Cardiac septum (tissue), 1 donor: ENCODE measurements at places on chromosomes 4 and X. TPM values are rescaled to one million over a fixed set of nuclear protein-coding genes. Genes with fewer than 3 reads are reported as not detected.
A peak's percentile ranks its signal among the peaks of the same experiment; 100 is the strongest.

GRCh38 chr4:1604706-1605205 lies 79.4 kb downstream of the FAM53A start:
- DNase-seq: peak; percentile 70

DNA sequence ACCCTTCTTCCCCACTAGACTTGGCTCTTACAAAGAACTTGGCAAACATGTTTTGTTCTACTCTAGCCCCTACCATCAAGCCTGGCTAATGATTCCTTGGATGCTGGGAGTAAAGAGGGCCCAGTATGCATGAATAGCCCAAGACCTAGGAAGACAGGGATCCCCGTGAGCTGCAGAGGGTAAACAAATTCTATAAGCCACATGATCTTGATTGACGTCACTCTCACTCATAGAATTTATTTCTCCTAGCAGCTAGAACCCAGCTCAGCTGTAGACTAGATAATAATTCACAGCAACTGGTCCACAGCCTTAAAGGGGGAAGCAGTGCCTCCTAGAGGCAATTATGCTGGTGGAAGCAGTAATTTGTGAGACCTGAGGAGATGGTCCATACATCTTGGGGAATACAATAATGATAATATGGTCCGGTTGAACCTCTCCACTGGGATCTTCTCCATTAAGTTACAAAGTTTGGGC lies 16.1 kb upstream of the USO1 start:
- DNase-seq: no peak

- DNase-seq: peak; percentile 67
Measured at GRCh38 chrX:2261831-2262667, 238.7 kb downstream of the DHRSX start.

MGARP gene
- 0.81 TPM for total RNA-seq

DNA sequence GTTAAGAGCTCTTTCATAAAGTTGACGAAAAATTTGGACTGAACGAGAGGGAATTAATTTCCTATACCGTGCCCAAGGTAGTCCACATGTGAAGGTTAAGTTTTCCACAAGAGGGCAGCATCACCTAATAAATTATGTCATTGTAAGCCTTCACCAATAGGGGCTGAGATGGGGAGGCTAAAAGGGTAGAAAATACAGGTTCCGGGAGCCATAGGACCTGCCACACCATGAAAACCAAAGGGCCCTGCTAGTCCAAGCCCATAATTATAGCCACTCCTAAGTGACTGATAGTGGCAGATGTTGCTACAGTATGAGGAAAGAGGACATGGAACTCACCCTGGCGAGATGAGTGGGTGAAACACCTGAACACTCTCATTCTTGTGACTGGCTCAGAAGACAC lies 122.2 kb downstream of the SHROOM4 start:
- no peak for DNase-seq

CXCL1 gene
- total RNA-seq: 0.86 TPM

DNA sequence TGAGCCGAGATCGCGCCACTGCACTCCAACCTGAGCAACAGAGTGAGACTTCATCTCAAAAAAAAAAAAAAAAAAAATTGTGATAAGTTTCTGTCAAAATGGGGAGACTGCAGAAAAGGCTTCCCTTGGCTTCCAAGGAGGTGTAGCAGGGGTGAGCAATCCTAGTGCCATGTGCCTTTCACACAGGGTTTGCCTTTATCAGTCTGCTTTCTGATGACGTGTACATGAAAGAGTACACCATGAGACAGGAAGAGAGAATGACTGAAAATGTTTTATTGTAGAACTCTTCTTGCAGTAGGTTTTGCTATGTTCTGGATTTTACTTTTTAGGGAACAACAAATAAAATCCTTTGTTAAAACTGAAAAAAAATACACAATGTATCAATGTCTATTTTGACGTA lies 23.4 kb upstream of the ZFP42 start:
- no peak for DNase-seq

- no peak for DNase-seq
Measured at GRCh38 chr4:55549888-55550287, 3.2 kb upstream of the CLOCK start.

DNA sequence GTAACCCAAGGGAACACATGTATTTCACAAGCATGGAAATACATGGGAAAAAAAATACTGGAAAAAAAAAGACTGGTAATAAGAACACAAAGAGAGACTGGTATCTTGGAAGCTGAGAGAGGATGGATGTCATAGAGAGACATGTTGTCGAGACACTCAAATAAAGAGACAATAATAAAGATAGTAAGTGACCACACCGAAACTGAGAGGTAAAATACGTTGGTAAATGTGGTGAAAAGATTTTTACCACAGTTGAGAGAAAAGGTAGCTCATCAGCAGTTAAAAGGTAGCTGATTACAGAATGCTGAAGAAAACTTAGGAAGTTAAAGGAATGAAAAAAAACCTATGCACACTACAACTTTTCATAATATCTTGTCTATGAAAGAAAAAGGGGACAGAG lies 81.1 kb downstream of the ARAP2 start:
- no peak for DNase-seq

MSX1 gene
- 5.0 TPM for total RNA-seq

GRCh38 chr4:40933272-40934053 lies 183.7 kb downstream of the NSUN7 start:
- DNase-seq: no peak

DNA sequence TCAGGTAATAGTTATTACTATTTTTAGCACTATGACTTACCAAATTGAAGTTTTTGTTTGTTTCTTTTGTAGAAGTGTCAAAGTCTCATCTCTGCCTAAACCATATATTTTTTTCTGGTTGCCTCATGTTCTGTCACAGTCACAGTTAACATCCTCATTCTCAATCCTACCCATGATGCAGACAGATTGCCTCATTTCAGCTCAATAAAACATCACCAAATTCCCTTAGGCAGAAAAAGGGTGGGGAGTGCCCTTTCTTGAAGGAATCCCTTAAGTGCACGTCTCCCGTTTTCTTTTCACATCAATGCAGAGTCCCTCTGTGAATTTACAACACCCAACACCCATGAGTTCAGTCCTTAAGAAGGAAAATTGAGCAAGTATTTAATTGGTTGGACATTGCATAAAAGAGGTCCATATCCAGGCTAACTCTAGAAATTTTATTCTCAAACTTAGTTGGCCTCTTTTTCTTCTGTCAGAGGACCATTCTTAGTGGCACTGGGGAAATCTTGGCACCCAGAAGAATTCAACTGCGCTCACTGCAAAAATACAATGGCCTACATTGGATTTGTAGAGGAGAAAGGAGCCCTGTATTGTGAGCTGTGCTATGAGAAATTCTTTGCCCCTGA lies 103.7 kb upstream of the BMPR1B start:
- DNase-seq: no peak

- no peak for DNase-seq
Measured at GRCh38 chrX:267771-268261, 13.4 kb upstream of the PLCXD1 start.

DNA sequence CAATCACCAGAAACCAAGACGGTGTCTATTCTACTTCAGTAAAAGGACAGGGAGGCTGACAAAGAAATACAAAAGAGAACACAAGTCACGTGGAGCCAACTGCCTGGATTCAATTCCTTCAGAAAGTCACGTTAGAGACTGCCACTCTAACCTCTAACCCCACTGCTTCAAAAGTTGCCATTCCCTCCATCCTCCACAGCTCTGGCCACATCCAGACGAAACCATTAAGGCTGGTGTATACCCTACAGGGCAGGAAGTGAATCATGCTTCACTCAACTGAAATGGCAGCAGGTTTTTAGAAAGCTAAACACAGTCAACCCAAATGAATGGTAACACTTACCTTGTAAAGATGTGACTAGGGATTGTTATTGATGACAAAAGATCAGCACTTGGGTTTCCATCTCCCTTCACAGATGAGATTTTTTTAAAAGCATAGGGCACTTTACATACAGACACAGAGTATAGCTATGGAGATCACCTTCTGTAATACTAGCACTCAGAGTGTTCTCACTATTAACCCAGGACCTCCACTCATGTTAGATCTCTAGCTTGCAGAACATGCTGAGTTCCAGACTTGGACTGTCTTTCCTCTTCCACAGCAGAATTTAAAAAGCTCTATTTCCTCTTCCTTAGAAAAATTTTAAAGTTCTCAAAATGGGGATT lies 37.4 kb downstream of the MAML3 start:
- DNase-seq: no peak

UGT2B10 gene
- total RNA-seq: not detected

DNA sequence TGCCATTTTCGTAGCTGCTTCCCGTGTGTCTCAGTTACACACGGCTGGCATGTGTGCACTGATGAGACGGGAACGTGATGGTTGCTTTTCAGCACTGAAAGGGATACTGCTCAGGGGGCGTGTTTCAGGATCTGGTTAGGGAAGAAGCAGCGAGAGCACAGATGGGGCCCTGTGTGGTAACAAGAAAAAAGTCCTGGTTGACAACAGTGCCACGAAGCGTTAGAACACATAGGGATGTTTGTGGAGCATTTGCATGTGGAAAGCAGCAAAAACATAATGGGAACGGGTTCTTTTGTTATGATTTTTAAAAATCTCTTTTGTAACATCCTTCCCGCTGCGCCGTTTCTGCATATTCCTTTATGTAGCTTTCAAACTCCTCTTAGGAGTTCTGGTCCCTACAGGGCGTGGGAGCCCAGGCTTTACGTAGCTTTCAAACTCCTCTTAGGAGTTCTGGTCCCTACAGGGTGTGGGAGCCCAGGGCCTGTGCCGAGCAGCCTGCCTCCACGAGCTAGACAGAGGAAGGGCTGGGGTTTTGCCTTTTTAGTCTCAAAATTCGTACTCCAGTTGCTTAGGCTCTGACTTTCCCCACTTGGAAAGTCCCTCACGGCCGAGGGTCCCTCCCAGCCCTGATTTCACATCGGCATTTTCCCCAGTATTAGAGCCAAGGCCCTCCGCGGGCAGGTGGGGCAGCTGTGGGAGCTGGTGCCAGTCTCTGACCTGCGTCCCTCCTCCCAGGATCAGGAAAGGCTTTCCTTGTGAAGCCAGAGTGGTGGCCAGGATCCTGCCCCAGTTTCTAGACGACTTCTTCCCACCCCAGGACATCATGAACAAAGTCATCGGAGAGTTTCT lies 11.0 kb upstream of the MSANTD1 start:
- DNase-seq: no peak

DNA sequence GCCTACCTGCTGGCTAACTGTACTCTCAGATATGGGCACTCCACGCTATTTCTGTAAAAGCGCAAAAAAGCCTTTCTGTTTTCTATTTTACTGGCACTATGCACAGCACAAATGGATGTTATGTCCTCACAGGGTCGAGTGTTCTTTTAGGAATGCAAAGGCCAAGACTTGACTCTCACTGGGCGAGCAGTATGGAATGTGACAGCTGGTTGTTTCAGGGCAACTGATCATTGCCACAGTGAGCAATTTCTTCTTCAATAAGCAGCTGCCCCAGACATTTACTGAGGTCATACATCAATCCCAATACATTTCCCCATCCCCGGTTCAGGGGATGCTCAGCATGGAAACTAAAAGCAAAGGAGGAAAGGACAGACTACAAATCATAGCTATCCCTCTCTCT lies 58.2 kb downstream of the PDE5A start:
- no peak for DNase-seq

DNA sequence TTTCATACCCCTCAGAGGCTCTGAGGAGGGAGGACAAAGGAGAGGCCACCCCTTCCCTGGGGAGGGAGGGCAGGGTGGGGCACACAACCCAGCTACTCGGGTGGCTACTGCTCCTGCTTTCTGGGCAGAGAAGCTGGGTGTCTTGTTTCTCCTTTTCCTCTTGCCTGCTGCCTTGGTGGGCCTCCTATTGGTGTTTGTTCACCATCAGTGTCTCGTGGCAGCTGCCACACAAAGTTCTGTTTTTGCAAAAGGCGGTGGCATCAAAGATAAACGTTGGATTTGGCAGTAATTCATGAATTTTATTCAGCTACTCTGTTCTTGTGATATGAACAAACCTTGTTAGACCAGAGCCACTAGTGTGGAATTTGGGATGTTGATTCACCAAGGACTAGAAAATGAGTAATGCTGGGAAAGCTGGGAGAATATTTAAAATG lies 153.0 kb upstream of the SCML1 start:
- DNase-seq: no peak

GRCh38 chr4:14302021-14302420 lies 674.5 kb upstream of the BOD1L1 start:
- DNase-seq: no peak

GRCh38 chrX:16488959-16489358 lies 161.0 kb upstream of the S100G start:
- no peak for DNase-seq

DNA sequence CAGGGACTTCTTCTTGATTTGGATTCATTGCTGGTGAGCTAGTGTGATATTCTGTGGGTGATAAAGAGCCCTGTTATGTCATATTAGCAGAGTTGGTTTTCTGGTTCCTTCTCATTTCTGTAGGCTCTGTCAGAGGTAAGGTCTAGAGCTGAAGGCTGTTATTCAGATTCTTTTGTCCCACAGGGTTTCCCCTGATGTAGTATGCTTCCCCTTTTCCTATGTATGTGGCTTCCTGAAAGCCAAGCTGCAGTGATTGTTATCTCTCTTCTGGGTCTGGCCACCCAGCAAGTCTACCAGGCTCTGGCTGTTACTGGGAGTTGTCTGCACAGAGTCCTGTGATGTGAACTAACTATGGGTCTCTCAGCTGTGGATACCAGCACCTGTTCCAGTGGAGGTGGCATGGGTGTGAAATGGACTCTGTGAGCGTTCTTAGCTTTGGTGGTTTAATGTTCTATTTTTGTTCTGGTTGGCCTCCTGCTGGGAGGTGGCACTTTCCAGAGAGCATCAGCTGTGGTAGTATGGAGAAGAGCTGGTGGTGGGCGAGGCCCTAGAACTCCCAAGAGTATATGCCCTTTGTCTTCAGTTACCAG lies 373.7 kb downstream of the AR start:
- DNase-seq: no peak

OTC gene
- not detected for total RNA-seq

- no peak for DNase-seq
Measured at GRCh38 chr4:75698162-75698962, 25.2 kb upstream of the G3BP2 start.

C4orf54 gene
- 1.3 TPM for total RNA-seq

- no peak for DNase-seq
Measured at GRCh38 chrX:121479406-121479805, 432.0 kb downstream of the GLUD2 start.

DNA sequence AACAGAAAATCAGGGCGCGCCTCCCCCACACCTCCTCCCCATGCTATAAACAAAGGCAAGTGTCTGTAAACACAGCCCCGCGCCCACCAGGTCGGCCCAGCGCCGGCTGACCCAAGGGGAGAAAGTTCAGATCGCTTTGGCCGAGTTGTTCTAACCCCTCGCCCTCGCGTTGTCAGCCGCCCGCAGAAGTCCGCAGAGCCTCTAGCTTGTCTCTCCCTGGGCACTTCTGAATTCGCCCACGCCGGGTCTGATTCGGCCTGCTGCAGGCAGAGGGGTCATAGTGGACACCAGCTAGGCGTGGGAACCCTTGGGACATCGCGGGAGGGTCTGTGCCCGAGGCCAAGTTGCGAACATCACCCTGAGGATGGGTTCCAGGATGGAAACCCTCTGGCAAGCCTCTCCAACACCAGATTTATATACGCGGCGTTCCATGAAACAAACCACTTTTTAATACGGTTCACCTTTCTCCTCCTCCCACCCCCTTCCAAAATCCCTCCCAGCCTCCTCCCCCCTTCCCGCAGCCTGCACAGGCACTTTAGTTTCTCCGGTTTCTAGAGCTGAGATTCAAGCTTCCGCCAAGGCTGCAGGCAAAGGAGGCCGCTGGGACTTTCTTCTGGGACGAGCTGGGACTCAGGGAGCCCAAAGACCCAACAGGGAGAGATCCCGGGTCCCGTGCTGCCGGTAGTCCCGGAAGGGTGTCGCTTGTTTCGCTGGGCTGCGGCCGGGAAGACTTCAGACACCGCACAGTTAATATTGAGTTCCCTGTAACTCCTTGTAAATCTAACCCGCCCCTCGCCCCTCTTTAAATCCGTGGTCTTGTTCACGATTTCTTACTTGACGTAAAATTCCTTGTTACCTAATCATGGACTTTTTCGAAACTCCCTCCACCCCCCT lies 4.7 kb downstream of the HAND2 start:
- peak; percentile 84 for DNase-seq
